Endothelial cell of coronary artery (primary cell): ENCODE measurements at places on chromosomes 2 and 18. TPM values are rescaled to one million over a fixed set of nuclear protein-coding genes. Genes with fewer than 3 reads are reported as not detected.

KCNG2 gene
- not detected in 2 replicates for total RNA-seq

SERPINE2 gene
- total RNA-seq, result 7.2 and 18.6 TPM in 2 replicates

RBM44 gene
- total RNA-seq, result 0.47 and 0.81 TPM in 2 replicates

CBLN2 gene
- total RNA-seq, result 0.09 and 0.47 TPM in 2 replicates

IKZF2 gene
- total RNA-seq, result 0.09 and 14.5 TPM in 2 replicates

ASXL3 gene
- total RNA-seq, result 0.18 TPM in 1 of 2 replicates, not detected in the other
